ENCODE measurements at places on chromosomes 13 and 19. TPM values are rescaled to one million over a fixed set of nuclear protein-coding genes. Genes with fewer than 3 reads are reported as not detected.

CLDN10 gene
- total RNA-seq: 2.5 TPM

AXL gene
- total RNA-seq: 7.5 TPM

SLC10A2 gene
- total RNA-seq: not detected

ZNF302 gene
- total RNA-seq: 90.5 TPM

RNF17 gene
- 2.2 TPM for total RNA-seq

LGALS14 gene
- not detected for total RNA-seq

CACNG8 gene
- total RNA-seq: 8.5 TPM

ZSWIM9 gene
- total RNA-seq: 5.3 TPM

NLRP7 gene
- not detected for total RNA-seq

PSG11 gene
- total RNA-seq: not detected

HSD17B14 gene
- total RNA-seq: 1.3 TPM

CLEC11A gene
- total RNA-seq: 2.5 TPM

PNMA8B gene
- total RNA-seq: 14.4 TPM

ZNF813 gene
- 4.7 TPM for total RNA-seq

DMRTC2 gene
- not detected for total RNA-seq

JSRP1 gene
- not detected for total RNA-seq

SULT2A1 gene
- total RNA-seq: not detected

XAB2 gene
- total RNA-seq: 32.9 TPM

ZNF429 gene
- 33.2 TPM for total RNA-seq

SPTBN4 gene
- 42.6 TPM for total RNA-seq

ZNF738 gene
- total RNA-seq: 51.3 TPM

TUBA3C gene
- not detected for total RNA-seq

CD70 gene
- not detected for total RNA-seq

SIGLEC8 gene
- total RNA-seq: 0.63 TPM

LSR gene
- 3.1 TPM for total RNA-seq

SPRY2 gene
- total RNA-seq: 40.1 TPM

CYP2A7 gene
- not detected for total RNA-seq

ZNF571 gene
- 17.5 TPM for total RNA-seq

CGB3 gene
- not detected for total RNA-seq

GSX1 gene
- not detected for total RNA-seq

GDF15 gene
- 0.63 TPM for total RNA-seq

FCHO1 gene
- 39.1 TPM for total RNA-seq

IRS2 gene
- 14.4 TPM for total RNA-seq

CEACAM3 gene
- not detected for total RNA-seq

KDM4B gene
- 60.1 TPM for total RNA-seq

BRCA2 gene
- 4.7 TPM for total RNA-seq

KLK3 gene
- total RNA-seq: not detected

CCL25 gene
- not detected for total RNA-seq

PSG1 gene
- total RNA-seq: not detected

CEBPA gene
- total RNA-seq: 2.2 TPM

CATSPERD gene
- not detected for total RNA-seq

BCL3 gene
- total RNA-seq: not detected

CCNA1 gene
- 6.9 TPM for total RNA-seq

SLC7A9 gene
- total RNA-seq: 4.4 TPM

FOXA3 gene
- total RNA-seq: not detected

MEIS3 gene
- total RNA-seq: 94.8 TPM

TYROBP gene
- total RNA-seq: 3.4 TPM

WDR88 gene
- not detected for total RNA-seq

S1PR5 gene
- total RNA-seq: not detected
